ENCODE measurements at places on chromosomes 5 and 9. TPM values are rescaled to one million over a fixed set of nuclear protein-coding genes. Genes with fewer than 3 reads are reported as not detected.
A peak's percentile ranks its signal among the peaks of the same experiment; 100 is the strongest.

DNA sequence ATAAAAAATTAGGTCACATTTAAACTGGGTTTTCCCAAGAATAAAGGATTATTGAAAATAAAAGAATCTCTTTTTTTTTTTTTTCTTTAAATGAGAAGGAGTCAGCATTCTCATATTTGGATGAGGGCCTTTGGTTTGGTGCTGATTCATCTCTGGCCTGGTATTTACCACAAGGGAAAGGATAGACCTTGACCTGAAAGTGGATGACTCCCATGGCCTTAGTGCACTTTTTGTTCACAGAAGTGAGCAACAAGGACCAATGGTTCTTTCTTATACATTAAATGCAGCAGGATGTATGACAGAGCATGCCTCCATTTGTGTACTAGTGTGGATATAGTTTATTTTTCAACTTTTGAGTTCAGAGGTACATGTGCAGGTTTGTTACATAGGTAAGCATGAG, 6.9 kb downstream of the YTHDC2 start:
- no peak overlapping the region for H3K4me3 ChIP-seq
- no peak overlapping the region for H3K27ac ChIP-seq
- DNase-seq = no peak
- H3K36me3 ChIP-seq = no peaks in the 10 kb centered on the region
- no peaks in the 10 kb centered on the region for H3K27me3 ChIP-seq
- no peaks in the 10 kb centered on the region for H3K4me1 ChIP-seq

DNA sequence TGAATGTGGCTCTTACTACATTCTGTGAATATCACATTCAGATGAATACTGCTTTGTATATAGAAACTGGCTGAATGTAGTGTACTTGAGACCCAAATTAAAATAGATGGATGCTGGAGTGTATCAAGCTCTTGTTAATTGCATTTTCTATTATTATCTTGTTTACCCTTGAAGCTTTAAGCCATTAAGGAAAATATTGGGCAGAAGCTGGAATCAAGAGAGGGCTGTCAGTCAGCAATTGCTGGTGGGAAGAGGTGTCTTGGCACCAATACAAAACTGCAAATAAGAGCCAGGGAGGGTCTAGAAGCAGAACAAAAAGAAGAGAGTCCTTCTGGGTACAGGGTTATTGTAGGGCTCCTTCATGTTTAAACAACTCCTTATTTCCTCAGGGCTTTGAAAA, 38.8 kb downstream of the MUSK start:
- H3K27ac ChIP-seq = no peak overlapping the region
- H3K4me1 ChIP-seq = no peaks in the 10 kb centered on the region
- DNase-seq = no peak
- H3K27me3 ChIP-seq = no peaks in the 10 kb centered on the region
- no peaks in the 10 kb centered on the region for H3K36me3 ChIP-seq

- no peaks in the 10 kb centered on the region for H3K27me3 ChIP-seq
- no peak overlapping the region for H3K27ac ChIP-seq
- no peaks in the 10 kb centered on the region for H3K36me3 ChIP-seq
- no peak overlapping the region for H3K4me3 ChIP-seq
Observed at GRCh38 chr5:38210676-38211353, 47.5 kb upstream of the EGFLAM start.

DNA sequence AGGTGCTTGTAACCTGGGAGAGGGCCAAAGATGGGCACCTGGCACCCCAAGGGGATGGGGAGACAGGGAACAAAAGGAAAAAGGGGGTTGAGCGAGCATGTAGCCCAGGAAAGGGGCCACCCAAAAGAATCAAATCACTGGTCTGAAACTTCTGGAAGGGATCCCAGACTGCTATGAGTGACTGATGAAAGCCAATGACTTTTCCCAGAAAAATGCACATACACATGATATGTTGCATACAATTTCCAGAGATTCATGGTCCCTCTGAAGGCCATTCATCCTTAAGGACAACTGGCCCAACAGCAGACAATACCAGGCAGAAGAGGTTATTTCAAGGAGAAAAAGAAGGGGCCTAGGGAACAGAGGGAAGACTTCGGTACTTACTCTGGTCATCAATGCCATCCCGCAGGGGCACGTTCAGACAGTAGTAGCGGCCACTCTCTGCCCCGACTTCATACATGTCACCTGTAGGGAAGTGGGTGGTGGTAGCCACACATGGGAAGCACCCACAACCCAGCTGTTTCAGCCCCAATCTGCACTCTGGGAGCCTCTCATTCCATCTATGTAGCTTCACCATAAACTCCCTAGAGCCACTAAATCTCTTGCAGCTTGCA, 8.4 kb downstream of the HDAC3 start:
- peaks cover 11% of the 10 kb centered on the region for H3K36me3 ChIP-seq
- no peak overlapping the region for H3K4me3 ChIP-seq
- DNase-seq = no peak
- no peaks in the 10 kb centered on the region for H3K27me3 ChIP-seq
- H3K27ac ChIP-seq = no peak overlapping the region

GRCh38 chr5:9183992-9184391, 361.9 kb downstream of the SEMA5A start:
- H3K27me3 ChIP-seq = no peaks in the 10 kb centered on the region
- no peaks in the 10 kb centered on the region for H3K4me1 ChIP-seq
- H3K36me3 ChIP-seq = no peaks in the 10 kb centered on the region
- H3K4me3 ChIP-seq = no peak overlapping the region

- H3K36me3 ChIP-seq = no peaks in the 10 kb centered on the region
- no peak for DNase-seq
- no peaks in the 10 kb centered on the region for H3K27me3 ChIP-seq
- no peak overlapping the region for H3K27ac ChIP-seq
- no peaks in the 10 kb centered on the region for H3K4me1 ChIP-seq
- no peak overlapping the region for H3K4me3 ChIP-seq
Observed at GRCh38 chr5:108238936-108239887, 142.7 kb downstream of the FBXL17 start.

- peak within 1 kb of the TSS; percentile 82 for H3K27ac ChIP-seq
- peaks cover 8% of the 10 kb centered on the region for H3K4me1 ChIP-seq
- no peaks in the 10 kb centered on the region for H3K27me3 ChIP-seq
- peak within 1 kb of the TSS; percentile 54 for H3K4me3 ChIP-seq
- no peaks in the 10 kb centered on the region for H3K36me3 ChIP-seq
Observed at GRCh38 chr5:73625944-73626811, at the start of gene ARHGEF28. ARHGEF28 (plus strand) TSS chr5:73626196; CDS start chr5:73684852, 58,656 bp downstream.

DNA sequence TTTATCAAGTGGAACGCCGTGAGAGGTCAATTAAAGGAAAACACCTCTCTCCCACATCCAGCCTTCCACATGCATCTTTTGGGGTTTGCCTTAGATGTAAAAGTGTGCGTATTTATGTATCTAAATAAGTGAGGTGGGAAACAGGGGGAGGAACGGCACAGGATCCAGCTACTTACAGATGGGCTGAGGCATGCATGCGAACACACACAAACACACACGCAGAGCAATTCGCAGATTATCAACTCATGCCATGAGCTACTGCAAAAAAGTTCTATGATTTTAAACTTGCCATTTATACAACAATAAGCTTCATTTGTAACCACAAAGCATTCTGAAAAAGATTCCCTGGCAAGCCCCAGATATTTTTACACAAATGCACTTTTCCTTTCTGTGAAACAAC, 242.1 kb downstream of the BNC2 start:
- peaks cover 3% of the 10 kb centered on the region for H3K4me1 ChIP-seq
- H3K4me3 ChIP-seq = no peak overlapping the region
- H3K27me3 ChIP-seq = no peaks in the 10 kb centered on the region
- H3K36me3 ChIP-seq = no peaks in the 10 kb centered on the region
- no peak for DNase-seq

DNA sequence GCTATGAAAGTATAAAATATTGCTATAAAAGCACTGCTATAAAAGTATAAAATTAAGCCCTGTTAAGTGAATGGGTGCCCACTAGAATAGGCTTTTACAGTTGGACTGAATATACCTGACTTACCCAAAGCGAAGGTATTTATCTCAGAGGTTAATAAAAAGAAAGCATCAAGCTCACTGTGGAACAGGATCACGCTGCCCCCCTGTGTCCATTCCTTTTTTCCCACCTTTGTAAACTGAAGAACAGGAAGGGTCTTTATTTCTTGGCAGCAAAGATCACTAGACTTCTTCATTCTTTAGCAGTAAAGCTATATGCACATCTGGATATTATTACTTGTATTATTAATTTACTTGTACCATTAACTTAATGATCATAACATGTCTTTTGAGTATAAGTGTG, 22.1 kb upstream of the PLPP6 start:
- H3K36me3 ChIP-seq = peaks cover 2% of the 10 kb centered on the region
- H3K27ac ChIP-seq = no peak overlapping the region
- H3K4me3 ChIP-seq = no peak overlapping the region
- no peaks in the 10 kb centered on the region for H3K27me3 ChIP-seq
- no peaks in the 10 kb centered on the region for H3K4me1 ChIP-seq

DNA sequence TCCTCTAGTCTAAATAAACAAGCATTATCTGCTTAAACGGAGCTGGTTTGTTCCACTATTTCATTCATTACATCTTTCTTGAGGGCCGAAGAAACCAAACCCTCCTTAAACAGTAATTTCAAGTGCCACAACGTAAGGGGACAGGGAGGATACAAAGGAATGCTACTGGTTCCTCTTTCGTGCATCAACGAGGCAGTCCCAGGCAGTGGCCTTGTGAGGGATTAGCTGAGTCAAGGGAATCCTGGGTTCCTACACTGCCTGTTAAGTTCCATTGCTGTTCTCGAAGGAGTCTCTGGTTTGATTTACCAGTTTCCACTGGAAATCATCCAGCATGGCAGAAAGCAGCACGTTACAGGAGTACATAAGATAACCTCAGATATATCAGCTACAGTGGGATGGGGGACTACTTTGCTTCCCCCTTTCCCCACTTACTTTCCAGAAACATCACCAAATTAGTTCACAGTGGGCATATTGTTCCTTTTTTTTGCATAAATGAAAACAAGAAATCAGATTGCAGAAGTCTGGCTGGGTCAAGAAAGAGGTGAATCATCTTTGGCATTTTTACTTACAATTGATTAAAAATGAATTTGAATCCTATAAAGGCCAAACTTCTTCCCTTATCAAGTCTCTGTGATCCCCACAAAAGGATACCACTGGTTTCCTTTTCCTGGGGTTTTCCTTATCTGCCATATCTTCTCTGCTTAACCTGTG, 2.5 kb upstream of the RANBP3L start:
- H3K36me3 ChIP-seq = no peaks in the 10 kb centered on the region
- no peak overlapping the region for H3K27ac ChIP-seq
- H3K4me1 ChIP-seq = no peaks in the 10 kb centered on the region
- H3K27me3 ChIP-seq = no peaks in the 10 kb centered on the region
- H3K4me3 ChIP-seq = no peak overlapping the region
- DNase-seq = no peak

GRCh38 chr9:2800394-2801179, 43.3 kb downstream of the PUM3 start:
- H3K27ac ChIP-seq = no peak overlapping the region
- no peak for DNase-seq
- H3K27me3 ChIP-seq = no peaks in the 10 kb centered on the region
- H3K4me3 ChIP-seq = no peak overlapping the region
- peaks cover 37% of the 10 kb centered on the region for H3K36me3 ChIP-seq

DNA sequence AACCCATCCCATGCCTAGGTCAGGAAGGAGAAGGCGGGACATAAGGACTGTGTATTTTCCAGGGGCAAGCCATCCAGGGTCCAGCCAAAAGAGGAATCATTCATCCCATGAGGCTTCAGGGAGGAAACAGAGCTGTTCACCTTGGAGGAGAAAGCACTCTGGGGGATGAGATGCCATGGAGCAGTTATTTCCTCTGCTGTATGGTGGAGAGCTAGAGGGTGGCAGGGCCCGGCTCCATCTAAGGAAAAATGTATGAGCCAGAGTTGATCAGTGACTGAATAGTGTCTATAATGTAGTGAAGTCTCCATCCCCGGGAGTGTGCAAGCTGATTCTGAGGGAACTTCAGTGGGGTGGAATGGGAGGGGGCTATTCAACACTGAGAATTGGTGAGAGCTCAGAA, 8.0 kb downstream of the ENHO start:
- H3K36me3 ChIP-seq = no peaks in the 10 kb centered on the region
- peaks cover 3% of the 10 kb centered on the region for H3K27me3 ChIP-seq
- H3K27ac ChIP-seq = no peak overlapping the region
- no peak for DNase-seq
- no peak overlapping the region for H3K4me3 ChIP-seq

- H3K27ac ChIP-seq = no peak overlapping the region
- H3K27me3 ChIP-seq = no peaks in the 10 kb centered on the region
- H3K4me1 ChIP-seq = no peaks in the 10 kb centered on the region
Observed at GRCh38 chr5:152355061-152355460, 50.0 kb downstream of the NMUR2 start.

DNA sequence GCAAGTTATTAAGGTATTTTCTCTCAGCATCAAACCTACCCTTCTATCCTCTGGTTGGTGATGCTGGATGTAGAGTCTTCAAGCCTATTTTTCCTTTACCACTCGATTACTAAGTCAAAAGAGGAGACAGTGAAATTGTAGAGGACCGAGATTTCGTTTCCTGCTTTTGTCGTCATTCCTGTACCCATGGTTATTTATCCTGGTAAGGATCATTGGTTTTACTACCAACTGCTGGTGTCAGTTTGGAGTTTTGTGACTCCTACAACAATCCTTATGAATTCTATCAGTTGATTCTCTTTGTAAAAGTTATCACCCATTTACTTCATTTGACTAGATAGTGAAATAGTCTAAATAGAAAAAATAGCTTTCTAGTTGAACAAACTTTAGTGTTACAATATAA, 2028.2 kb upstream of the ACO1 start:
- no peak overlapping the region for H3K4me3 ChIP-seq
- H3K27ac ChIP-seq = no peak overlapping the region
- no peak for DNase-seq
- no peaks in the 10 kb centered on the region for H3K4me1 ChIP-seq
- H3K27me3 ChIP-seq = no peaks in the 10 kb centered on the region

- H3K36me3 ChIP-seq = no peaks in the 10 kb centered on the region
- H3K4me3 ChIP-seq = peak overlapping the region; percentile 40
- peak overlapping the region; percentile 40 for H3K27ac ChIP-seq
- peaks cover 6% of the 10 kb centered on the region for H3K4me1 ChIP-seq
- H3K27me3 ChIP-seq = peaks cover 59% of the 10 kb centered on the region
- DNase-seq = peak; percentile 46
Observed at GRCh38 chr9:34375901-34376595, 650 bp downstream of the MYORG start.

DNA sequence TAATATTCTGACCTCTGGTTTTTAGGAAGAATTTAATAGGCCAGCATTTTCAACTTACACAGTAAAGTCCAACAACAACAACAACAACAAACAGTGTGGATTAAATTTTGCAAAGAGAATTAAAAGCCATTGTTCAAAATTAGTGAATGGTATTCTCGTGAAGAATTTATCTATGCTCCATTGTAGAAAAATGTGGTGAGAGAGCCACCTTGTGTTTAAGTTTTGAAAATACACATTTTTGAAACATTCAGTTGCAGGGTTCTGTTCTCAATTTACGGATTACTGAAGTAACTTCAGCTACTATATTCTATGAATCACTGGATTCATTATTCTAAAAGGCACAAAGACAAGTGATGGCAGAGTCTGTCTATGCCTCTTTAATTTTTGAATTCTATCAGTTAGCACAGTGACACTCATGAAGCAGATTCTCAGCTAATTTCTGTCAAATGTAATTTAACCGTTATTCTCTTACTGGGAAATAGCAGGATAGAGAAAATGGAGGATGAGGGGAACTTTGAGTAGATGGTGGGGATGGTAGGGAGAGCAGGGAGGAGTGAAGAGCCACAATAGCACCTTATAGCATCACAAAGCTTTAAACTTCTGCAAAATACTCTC, 11.0 kb downstream of the CCDC152 start:
- no peaks in the 10 kb centered on the region for H3K36me3 ChIP-seq
- DNase-seq = peak; percentile 60
- H3K27ac ChIP-seq = no peak overlapping the region
- H3K4me1 ChIP-seq = no peaks in the 10 kb centered on the region
- no peaks in the 10 kb centered on the region for H3K27me3 ChIP-seq

The GPR150 gene
- total RNA-seq = 0.34 TPM

The FBLL1 gene
- total RNA-seq = 1.1 TPM

The RASEF gene
- total RNA-seq = 23.6 TPM

The CLIC3 gene
- total RNA-seq = 115 TPM

The POC5 gene
- 18.0 TPM for total RNA-seq

The CLK4 gene
- total RNA-seq = 21.8 TPM

The ARL10 gene
- 6.1 TPM for total RNA-seq

Measured in lung (tissue), 17 donors.